ENCODE measurements at places on chromosomes 11 and 22.
A peak's percentile ranks its signal among the peaks of the same experiment; 100 is the strongest.

DNA sequence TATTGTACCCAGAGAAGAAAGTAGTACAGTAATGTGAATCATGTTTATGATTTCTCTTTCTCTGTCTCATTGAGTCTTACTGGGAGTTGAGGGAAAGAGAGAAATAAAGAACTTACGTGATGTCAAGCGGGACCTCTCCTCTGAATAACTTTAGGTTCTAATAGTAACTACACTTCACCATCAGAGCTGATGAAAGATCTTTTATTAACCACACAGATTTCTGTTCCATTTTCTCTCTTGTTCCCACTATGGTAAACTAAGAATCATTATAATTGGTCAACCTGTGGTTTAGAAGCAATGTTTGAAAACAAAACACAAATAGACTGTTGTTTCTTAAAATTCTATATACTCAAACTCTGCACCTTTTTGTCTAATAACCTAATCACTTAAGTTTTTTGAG, 142.3 kb downstream of the ELP4 start:
- no peak for DNase-seq

GRCh38 chr11:26731084-26731456, 9.2 kb upstream of the SLC5A12 start:
- DNase-seq = no peak

- no peak for DNase-seq
Observed at GRCh38 chr11:47131136-47131535, 45.5 kb downstream of the ARFGAP2 start.

GRCh38 chr11:134956450-134957210, 544.6 kb upstream of the B3GAT1 start:
- DNase-seq = no peak

DNA sequence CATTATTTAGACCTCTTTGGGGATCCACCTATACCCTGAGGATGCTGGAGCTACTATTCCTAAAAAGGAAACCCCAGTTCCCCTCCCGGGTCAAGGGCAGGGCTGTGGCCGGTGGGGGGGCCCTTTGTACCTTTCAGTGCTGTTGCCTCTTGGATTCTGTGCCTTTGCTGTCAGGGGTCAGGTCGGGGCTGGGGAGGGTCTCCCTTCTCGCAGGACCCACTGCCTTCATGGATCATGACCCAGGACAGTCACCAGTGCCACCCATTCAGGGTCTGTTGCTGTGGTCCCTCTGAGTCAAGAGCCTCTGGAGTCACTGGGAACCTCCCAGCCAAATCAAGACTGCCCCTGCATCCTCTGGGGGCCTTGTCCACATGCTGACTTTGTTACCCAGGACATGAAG, 78.1 kb upstream of the CCND1 start:
- no peak for DNase-seq

DNA sequence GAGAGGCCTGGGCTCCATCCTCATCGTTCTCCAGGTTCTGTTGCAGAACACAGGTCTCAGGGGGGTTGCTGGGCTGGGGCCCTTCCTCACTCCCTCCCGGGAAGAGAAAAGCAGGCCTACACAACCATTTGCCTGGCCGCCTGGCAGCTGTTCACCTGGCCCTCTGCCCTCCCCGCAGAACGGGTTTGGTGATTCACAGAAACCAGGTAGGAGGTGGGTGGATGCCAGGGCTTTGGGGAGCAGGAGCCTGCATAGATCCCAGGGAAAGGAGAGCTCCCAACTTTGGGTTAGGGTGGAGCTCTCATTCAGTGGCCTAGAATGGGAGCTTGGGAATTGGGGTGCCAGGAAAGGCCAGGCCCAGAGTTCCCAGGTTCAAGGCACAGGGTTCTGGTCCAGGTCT, 995 bp downstream of the TMEM134 start:
- no peak for DNase-seq

DNA sequence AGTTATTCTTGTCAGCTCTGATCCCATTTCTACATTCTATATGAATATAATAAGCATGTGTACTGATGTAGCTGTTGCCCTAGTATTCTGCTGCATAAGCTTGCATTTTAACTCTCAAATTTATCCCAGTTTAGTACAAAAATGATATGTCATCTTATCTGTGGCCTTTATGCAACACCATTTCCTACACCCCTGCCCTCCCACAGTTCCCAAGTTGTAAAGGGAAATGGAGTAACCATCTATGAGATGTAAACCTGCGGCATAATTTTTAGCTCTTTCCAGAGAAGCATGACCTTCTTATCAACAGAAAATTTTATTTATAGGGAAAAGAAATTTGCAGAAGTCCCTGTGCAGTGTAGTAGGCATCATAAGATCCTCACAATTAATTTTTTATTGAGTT, 18.9 kb upstream of the CARD18 start:
- DNase-seq = no peak

DNA sequence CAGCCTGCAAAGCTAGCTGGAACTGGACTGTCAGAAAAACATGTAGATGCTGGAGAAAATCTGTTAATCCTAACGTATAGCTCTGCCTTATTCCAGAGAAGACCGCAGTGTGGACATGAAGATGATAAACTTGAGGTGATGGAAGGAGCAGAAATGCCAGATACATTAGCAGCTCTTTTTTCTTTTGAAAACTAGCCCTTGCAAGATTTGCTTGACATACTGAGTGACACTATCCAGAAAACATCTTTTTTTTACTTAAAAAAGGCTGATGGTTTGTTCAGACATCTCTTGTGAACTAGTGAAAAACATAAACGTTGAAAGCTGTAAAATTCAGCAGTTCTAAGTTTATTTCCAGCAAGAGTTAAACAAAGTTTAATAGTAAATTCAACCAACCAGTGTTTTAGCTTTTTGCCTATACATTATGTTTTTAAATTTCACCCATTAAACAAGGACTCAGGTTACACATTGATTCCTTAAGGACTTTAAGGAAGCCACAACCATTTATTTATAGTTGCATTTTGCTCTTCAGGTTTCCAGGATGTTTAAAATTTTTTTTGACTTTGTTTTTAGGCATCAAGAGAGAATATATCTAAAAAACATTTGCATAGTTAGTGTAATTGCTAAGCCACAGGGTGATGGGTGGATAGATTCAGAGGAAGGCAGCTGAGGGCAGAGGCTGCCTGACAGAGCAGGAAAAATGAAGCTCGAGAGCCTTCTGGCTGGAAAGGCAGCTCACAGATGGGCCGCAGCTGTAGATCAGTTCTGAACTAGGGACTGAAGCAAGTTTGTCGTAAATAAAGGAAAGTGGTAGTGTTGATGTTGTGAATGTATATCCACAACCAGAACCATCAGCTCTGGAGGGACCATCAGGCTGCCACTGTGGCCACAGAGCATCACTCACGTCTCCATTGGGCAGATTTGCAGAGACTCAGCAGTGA, 9.5 kb downstream of the SNAP29 start:
- no peak for DNase-seq

DNA sequence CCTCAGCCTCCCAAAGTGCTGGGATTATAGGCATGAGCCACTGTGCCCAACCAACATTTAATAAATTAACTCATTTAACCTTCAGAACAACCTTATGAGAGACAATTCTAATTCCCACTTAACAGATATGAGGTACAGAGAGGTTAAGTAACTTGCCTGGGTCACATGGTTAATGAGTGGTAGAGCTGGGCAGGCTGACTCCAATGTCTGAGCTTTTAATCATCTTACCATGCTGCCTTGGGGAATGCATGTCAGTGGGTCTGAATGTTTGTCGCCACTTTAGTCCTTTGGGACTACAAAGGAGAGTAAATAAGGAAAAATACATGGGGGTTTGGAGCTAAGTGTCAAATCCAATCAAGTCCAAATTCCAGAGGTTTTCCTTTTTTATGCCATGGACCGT, 11.2 kb upstream of the PIK3C2A start:
- no peak for DNase-seq

GRCh38 chr11:112770487-112770886, 190.7 kb upstream of the NCAM1 start:
- DNase-seq = no peak

DNA sequence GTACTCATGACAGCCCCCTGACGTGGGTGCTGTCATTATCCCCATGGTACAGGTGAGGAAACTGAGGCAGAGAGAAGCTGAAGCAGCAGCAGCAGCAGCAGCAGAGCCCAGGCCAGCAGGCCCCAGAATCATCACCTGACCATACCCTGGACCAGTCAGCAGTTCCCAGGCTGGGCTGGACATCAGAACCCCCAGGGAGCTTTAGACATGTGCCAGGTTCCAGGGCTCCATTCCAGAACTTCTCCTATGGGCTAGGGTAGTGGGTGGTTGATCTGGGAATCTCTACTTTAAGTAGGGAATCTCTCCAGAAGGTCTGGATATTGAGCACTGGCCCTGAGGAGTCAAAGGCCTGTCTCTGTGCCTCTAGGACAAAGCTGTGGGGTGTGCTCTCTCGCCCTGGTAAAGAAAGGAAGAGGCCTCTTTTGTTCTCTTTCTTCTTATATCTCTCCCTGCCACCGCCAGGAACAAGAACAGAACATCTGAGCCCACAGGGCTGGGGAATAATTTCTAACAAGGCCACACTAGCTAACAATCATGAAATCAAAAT, 26.6 kb downstream of the MAFF start:
- DNase-seq = no peak

DNA sequence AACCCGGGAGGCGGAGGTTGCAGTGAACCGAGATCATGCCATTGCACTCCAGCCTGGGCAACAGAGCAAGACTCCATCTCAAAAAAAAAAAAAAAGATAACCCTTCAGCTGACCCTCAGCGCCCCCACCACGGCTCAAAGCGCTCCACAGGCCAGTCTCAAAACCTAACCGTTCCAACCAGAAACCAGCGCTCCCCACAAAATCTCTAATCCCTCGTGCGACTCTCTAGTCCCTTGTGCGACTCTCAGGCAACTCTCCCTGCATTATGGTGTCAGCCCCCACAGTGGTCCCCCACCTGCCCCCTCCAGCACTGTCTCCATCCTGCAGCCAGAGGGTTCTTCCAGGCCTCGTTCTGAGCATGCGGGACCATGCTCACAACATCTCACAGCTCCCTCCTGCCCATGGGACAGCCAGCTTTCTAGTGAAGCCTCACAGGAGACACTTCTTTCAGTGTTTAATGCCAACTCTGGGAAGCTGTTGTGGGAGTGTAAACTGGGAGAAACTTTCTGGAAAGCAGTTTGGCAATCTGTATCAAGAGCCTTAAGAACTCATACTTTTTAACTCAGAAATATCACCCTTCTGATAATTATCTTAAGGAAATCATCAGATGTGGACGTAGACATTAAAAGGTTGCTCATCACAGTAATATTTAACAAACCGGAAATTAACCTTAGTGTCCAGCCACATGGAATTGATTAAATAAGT, 4.2 kb upstream of the RASGRP2 start:
- no peak for DNase-seq

DNA sequence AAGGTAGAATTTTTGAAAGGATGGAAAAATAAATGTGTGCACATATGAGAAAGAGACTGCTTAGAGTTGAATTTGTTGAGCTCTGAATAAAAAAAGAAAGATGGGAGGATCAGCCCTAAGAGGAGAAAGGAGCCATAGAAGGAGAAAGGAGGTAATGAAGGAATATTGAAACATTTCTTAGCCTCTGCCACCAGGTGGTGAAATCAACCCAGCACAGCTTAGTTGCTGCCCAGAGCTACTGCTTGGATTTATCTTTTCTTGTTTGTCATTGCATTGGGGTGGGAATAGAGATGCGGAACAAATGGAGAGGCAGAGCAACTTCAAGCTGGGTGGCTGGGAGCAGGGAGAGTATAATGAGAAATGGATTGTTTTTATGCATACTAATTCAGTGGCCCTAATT, 80.4 kb downstream of the SERGEF start:
- DNase-seq = no peak

GRCh38 chr22:38788021-38788816, 5.7 kb downstream of the DNAL4 start:
- DNase-seq = no peak

- DNase-seq = no peak
Observed at GRCh38 chr11:17399236-17399635, 10.8 kb upstream of the KCNJ11 start.

- no peak for DNase-seq
Observed at GRCh38 chr22:21589396-21589795, 21.9 kb downstream of the UBE2L3 start.

DNA sequence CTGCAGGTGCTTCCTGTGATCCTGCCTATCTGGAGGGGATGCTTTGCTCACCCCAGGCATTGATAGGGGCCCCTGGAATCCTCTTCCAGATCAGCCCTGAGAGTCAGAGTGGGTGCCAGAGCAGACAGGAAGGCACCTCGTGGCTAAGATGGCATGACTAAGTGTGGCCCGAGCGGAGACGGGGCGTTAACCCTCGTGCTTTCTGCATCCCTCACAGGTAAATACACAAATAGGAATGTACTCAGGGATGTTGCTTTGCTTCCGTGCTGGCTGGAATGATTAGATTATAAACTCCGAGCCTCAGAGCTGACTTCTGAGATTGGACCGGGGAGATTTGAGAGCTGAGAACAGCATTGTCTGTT, 312.7 kb upstream of the B3GAT1 start:
- no peak for DNase-seq

GRCh38 chr11:46445920-46446771, 54.6 kb upstream of the CHRM4 start:
- DNase-seq = no peak

DNA sequence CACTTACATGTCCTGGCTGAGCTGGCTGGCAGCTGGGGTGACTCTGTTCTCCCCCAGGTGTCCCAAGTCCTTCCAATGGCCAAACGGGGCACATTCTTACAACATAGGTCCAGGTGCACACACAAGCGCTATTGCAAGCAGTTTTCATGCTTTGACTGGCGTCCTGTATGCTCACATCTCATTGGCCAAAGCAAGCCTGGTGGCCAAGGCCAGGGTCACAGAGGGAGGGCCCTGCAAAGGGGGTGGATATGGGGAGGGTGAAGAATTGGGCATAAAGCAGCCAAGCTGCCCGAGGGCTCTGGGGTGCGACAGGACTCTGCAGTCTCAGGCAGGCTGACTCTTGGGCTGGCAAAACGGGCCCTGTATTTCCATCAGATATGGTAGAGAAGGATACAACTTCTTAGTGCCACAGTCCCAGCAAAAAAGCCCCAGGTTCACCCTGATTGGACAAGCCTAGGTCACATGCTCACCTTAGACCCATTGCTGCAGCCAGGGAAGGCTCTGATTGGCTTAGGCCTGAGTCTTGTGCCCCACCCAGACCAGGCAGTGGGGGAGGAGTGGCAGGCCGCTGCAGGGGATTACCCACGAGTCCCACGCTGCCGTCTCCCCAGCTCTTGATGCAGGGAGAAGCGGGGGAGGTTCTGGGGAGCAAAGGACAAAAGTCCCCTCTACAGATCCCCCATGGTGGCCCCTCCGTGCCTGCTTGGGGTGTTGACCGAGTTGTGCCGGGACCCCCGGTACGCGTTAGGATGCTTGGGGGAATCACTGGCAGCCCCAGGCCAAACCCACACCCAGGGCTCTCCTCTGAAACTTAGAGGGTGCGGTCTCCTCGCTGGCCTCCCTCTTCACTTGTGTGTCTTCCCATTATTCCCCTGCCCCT, 110.8 kb downstream of the ARHGAP8 start:
- DNase-seq = no peak

GRCh38 chr11:116239247-116239646, 533.5 kb downstream of the BUD13 start:
- no peak for DNase-seq

GRCh38 chr11:20025332-20025840, 134.9 kb downstream of the DBX1 start:
- no peak for DNase-seq

GRCh38 chr22:37020192-37020479, 594 bp downstream of the MPST start:
- peak; percentile 8 for DNase-seq

Measured in SHP77 (cell line).